ENCODE measurements at places on chromosomes 13 and 19. TPM values are rescaled to one million over a fixed set of nuclear protein-coding genes. Genes with fewer than 3 reads are reported as not detected.

GRIN2D gene
- polyA plus RNA-seq = not detected

ZNF607 gene
- polyA plus RNA-seq = not detected

GPR4 gene
- not detected for polyA plus RNA-seq

DNA sequence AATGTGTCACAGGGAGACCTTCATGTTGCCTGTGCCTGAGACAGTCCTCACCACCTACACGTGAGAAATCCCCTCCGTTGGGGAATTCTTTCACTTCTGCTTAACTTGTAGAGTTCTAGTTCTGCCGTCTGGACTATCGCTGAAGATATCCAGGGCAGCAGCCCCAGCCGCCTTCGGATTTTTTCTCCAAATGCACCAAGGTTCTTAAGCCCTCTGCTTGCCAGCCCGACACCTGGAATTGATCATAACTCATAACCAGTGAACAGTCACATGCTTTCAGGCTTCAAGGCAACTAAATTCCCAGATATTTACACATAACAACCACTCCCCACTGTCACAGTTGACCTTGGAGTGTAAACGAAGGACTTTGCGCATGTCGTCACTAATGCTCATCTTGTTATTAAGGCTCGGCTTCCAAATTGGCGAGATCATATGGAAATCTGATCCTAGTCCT, 114.4 kb downstream of the RAB20 start:
- no peak for DNase-seq

DNA sequence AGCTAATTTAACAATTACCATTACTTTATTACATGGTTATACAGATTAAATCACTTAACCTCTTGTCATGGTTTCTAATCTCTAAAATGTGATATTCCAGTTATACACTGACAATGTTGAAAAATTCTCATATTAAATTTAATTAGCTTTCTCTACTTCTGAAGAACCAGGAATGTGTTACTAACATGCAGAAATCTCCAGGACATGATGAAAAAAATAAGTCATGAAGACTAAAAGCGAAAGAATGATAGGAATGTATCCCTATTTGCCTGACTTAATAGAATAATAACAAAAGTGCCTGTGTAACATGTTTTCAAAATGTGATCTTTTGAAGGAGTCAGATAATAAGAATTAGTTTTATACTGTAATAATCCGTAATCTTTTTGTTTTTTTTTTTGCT, 2823.7 kb upstream of the PCDH20 start:
- no peak for DNase-seq

GRCh38 chr19:54332149-54332548, 6.8 kb downstream of the LILRA4 start:
- no peak for DNase-seq

DNA sequence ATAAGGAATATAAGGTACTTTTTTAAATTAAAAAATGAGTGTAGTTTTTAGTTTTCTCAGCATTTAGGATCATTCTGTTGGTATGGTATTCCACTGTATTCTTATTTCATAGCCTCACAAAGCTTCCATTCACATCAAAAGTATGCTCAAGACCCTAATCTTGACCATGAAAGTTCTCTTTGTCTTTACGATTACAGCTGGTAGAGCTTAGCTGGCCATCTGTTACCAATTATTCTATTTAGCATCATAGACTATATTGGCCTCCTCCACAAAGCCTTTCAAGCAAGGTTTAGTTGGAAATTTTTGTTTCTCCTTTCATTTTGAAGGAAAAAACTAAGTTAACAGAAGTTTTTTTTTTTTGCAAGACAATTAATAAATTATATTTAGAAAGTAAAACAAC, 245.1 kb downstream of the KCTD12 start:
- DNase-seq = no peak
